Renal cortical epithelial cell (primary cell): ENCODE measurements at places on chromosomes 11 and 22. TPM values are rescaled to one million over a fixed set of nuclear protein-coding genes. Genes with fewer than 3 reads are reported as not detected.

GRCh38 chr11:101453682-101454081, 130.1 kb downstream of the TRPC6 start:
- DNase-seq: no peak

GRCh38 chr11:102603576-102603975, 21.6 kb downstream of the MMP20 start:
- DNase-seq: no peak

GRCh38 chr11:67262731-67263675, 3.3 kb upstream of the GRK2 start:
- peak; percentile 59 for DNase-seq

GRCh38 chr11:113457784-113458183, 17.4 kb downstream of the DRD2 start:
- DNase-seq: peak; percentile 3

DNA sequence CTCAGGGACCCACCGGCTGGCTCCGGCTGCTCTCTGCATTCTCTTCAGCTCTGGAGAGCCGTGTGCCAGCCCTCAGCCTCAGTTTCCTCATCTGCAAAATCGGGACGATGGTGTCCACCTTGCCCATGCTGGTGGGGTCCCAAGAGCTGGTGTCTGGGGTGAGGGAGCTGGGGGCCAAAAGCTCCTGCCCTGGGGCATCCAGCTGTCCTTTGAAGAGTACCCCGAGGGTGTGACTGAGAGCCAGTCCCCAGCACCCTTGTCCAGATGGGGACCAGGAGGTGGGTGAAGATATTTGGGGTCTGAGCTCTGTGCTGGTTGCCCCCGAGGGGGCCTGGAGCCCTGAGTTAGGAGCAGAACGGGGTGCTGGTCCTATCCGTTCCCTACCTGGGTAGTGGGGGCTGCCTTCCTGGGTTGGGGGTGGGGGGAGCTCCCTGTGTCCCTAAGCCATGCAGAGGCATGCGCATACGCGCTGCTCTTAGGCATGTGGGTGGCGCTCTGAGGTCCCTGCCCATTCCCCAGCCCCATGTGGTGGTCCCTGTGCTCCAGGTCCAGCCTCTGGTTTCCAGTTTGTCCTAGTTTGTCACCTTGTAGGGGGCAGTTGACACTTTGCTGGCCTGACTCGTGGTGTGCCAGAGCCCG, 4.9 kb downstream of the LRP5 start:
- no peak for DNase-seq

GRCh38 chr11:128759597-128759996, 65.7 kb downstream of the FLI1 start:
- DNase-seq: no peak

- DNase-seq: peak; percentile 97
Measured at GRCh38 chr11:119367661-119368120, 13.8 kb downstream of the USP2 start.

DNA sequence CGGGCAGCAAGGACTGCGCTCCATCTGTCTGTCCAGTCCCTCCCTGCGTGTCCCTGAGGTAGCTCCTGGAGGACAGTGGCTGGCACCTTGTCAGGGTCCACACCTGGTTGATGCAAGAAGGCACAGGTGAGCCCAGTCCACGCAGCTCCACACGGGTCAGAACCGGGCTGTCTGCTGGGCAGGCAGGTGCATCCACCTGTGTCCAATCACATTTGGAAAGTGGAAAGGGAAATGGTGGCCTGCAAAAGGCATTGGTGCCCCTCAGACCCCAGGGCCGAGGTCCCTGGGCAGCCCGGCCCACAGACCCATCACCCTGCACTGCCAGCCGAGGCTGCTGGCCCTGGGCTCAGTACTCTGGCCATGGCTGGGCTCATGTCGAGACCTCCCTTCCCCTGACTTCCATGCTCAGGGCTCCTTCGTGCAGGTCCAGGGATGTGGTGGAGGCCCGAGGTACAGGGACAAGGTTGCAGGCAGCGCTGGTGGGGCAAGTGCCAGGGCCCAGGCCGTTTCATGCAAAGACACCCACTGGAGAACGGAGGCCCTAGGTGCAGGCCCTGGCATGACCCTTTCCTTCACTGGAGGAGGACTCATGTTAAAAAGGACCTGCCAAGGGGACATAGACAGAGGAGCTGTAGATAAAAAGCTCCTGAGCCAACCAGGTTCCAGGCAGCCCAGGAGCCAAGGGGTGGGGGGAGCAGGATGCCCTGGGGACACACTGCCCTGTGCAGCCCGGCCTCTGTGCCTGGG, 38.9 kb upstream of the TH start:
- no peak for DNase-seq

The GP1BB gene
- total RNA-seq: not detected in 2 replicates

The CSNK2A3 gene
- 2.4 and 3.1 TPM in 2 replicates for total RNA-seq

The MUC2 gene
- not detected in 2 replicates for total RNA-seq

The PRRG4 gene
- total RNA-seq: 4.5 and 11.7 TPM in 2 replicates

The GSTT2B gene
- 3.0 and 4.7 TPM in 2 replicates for total RNA-seq

The HIC2 gene
- 1.6 and 2.7 TPM in 2 replicates for total RNA-seq
